Activated CD4-positive, alpha-beta T cell treated with anti-CD3 and anti-CD28 coated beads for 24 hours (primary cell): ENCODE measurements at places on chromosomes 12 and 14.

DNA sequence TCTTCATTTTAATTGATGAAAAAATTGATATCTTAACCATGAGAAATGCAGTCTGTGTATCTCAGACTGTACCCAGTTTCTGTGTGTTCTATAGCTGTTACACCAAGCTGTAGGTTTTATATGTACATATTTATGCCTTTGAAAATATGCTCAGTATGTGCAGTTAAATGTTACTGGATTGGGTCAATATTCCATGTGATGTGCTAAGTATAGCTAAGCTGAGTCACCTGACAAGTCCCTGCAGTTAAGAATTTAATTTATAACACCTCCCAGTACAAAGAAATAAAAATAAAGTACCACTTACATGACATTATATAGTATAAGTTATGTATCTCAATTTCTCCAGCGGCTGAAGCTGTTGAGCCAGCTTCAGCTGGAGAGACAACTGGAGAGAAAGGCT is 984.0 kb downstream of the GALC start:
- DNase-seq: no peak

- DNase-seq: no peak
These were observed 181.4 kb downstream of the GLT1D1 start for GRCh38 chr12:129034558-129035289.

- no peak for DNase-seq
These were observed 35.2 kb downstream of the SLC8B1 start for GRCh38 chr12:113299619-113300237.

GRCh38 chr12:133181238-133181959 is at the start of gene ZNF268:
ZNF268 (plus strand) TSS chr12:133181495; CDS start chr12:133181998, 503 bp downstream.
- peak; percentile 87 for DNase-seq

DNA sequence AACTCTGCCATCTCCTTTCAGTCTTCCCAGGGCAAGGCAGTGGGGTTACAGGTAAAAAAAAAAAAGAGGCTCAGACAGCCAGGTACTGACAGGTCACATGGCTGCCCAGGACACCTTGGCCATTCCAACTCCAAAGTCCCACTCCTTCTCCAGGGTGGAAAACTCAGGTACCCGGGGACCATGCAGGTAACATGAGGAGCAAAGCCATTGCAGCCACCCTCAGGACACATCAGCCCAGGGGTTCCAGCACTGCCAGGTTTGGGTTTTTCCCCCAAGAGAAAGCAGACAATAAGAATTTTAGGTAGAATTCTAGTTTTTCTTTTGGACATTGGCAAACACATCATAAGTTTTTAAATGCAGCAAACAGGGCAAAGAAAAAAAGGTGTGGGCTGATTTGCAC is 15.3 kb downstream of the FAM222A start:
- DNase-seq: no peak

- DNase-seq: no peak
These were observed 29.9 kb upstream of the SLC38A2 start for GRCh38 chr12:46402451-46402850.

GRCh38 chr14:30521899-30522736 is 36.8 kb upstream of the G2E3 start:
- DNase-seq: no peak

GRCh38 chr14:92719421-92719820 is 29.0 kb downstream of the LGMN start:
- DNase-seq: no peak

- no peak for DNase-seq
These were observed 12.7 kb upstream of the CCDC177 start for GRCh38 chr14:69587389-69587788.

GRCh38 chr14:104826189-104826860 is 25.4 kb downstream of the ZBTB42 start:
- peak; percentile 92 for DNase-seq

DNA sequence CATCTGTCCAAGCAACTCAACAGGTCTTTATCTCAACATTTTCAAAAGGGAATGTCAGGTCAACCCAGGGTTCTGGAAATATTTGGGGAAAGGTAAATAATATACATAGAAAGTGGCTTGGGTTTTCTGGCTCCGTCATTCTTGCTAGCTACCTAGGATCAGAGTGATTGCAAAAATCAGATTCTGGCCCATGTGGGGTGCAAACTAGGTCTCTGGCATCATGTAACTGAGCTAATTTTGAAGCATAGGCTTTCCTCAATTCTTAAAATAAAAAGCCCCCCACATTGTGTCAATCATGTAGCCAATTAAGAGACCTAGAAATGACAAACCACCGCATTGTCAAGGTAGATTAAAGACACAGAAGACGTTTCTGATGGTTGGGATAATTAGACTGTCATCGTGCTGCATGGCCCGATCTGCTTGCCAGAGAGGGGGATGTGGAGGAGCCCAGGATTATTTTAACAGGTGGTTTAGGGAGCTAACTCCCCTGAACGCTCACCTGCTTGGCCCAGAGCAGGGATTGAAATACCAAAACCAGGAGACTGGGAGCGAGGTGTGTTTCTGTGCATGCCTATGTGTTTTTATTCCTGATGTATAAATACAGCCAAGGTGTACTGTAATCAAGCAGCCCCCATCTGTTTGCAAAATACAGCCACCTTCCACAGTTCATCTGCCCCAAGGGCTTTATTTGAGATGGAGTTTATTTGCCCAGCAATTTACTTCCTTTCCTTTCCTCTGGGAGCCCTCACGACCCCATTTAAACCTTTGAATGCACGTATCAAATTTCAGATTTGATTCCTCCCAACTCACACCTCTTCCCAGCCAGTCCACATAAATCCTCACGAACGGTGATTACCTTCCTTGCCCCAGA is 189.5 kb downstream of the TTC8 start:
- no peak for DNase-seq

GRCh38 chr12:131114942-131115584 is 161.4 kb downstream of the ADGRD1 start:
- DNase-seq: no peak

DNA sequence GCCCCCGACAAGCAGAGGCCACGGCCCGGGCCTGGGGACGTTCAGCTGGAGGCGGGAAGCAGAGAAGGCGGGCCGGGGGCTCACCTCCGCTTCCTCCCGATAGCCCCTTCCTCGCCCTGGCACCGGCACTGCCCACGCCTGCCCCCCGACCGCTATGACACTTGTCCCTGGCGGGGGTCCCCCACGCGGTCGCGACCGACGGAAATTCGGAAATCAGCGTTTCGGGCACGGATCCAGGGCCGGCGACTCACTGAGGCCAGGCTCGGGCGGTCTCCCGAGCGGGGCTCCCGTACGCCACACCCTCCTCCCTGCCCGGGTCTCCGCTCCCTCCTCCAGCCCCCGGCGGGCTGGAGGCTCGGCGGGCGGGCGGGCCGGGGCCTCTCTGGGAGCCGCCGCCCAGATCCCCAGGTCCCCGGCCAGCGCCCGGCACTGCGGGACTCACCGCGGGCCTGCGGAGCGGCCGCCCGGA is 581 bp downstream of the PITPNM2 start:
- no peak for DNase-seq

DNA sequence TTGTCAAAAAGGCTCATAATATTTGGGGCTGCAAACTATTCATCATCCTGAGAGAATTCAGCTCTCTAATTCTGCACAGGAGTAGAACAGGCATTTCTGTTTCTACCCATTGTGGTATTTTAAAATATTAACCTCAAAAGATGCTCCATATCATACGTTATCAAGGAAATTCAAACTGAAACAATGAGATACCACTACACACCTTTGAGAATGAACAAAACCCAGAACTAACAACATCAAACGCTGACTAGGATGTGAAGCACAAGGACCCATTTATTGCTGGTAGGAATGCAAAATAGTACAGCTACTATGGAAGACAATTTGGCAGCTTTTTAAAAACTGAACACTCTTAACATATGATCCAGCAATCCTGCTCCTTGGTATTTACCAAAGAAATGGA is 171.8 kb downstream of the DUSP6 start:
- DNase-seq: no peak

- no peak for DNase-seq
These were observed 29.4 kb upstream of the LRP1-AS start for GRCh38 chr12:57176846-57177245.

DNA sequence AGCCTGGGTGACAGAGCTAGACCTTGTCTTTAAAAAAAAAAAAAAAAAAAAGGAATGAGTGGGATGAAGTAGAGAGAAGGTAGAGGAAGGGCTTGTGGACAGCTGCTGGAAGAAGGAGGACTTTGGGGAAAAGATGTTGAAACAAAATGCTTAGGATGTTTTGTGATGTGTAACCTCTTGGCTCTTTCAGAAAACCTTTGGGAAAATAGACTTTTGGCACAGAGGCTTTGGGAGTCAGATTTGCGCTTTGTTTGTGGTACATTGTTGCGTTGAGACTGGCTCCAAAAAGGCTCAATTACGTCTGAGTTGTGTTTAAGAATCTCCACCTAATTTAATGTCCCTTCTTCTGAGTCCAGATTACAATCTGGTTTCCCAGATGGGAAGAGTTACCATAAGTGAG is 32.9 kb upstream of the SPTLC2 start:
- DNase-seq: no peak

DNA sequence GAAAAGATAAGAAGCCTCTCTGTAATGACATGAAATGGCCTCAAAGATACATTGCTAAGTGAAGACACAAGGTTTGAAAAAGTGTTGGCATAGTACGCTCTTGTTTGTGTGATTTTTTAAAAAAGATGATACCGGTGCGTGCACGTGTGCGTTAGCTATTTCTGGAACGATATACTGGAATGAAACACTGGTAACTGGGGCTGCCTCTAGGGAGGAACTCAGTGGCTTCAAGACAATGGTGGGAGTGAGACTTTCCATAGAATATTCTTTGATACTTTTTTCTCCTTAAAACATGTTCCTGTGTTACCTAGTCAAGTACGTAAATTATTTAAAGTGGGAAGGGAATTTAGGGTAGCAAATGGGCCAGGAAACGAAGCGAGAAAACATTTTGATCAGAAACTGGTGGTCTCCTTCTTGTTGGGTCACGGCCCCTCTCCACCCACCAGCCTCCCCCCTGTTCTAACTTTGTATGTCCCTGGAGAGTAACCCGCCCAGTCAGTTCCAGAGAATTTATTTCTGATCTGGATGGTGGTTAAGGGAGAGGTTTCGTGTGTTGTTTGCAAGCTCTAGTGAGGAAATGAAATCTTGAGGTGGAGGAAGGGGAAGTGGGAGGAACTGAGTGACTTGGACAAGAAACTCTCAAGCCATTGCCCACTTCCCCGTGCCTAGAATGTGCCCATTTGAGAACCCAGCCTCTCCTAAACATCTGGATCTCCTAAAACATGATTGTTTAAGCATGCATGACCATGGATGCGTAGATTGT is 6.6 kb downstream of the FGF6 start:
- no peak for DNase-seq

GRCh38 chr14:71321574-71322315 is 414.5 kb downstream of the PCNX1 start:
- no peak for DNase-seq

GRCh38 chr14:94769391-94770250 is at the start of gene GSC:
GSC (minus strand) TSS chr14:94770113; CDS start chr14:94770015, 98 bp downstream.
- DNase-seq: no peak

- no peak for DNase-seq
These were observed 21.5 kb downstream of the JAG2 start for GRCh38 chr14:105146976-105147635.

DNA sequence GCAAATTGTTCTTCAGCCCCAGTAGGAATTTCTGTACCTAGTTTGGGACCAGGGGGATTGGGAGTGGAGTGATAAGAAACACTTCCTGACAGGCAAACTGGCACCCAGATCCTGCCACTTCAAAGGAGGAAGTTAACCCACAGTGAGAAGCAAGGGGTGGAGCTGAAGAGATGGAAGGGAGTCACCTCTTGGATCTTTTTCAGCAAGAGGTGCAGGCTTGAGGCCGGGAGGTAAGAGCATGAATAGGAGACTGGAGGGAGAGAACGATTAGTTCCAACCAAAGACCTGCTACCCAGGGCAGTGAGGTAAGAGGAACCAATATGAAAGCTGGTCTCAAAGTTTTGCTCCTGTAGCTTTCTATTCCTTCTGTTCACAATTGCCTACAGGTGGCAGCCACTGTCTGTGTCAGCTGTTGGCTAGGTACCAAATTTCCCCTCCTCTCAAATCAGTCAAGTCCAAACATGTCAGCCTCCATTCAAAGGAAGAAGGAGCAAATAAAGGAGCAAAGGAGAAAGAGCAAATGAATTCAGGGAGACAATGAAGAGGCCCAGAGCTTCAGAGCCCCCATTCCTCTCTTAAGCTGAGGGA is 14.9 kb upstream of the TAC3 start:
- DNase-seq: no peak

DNA sequence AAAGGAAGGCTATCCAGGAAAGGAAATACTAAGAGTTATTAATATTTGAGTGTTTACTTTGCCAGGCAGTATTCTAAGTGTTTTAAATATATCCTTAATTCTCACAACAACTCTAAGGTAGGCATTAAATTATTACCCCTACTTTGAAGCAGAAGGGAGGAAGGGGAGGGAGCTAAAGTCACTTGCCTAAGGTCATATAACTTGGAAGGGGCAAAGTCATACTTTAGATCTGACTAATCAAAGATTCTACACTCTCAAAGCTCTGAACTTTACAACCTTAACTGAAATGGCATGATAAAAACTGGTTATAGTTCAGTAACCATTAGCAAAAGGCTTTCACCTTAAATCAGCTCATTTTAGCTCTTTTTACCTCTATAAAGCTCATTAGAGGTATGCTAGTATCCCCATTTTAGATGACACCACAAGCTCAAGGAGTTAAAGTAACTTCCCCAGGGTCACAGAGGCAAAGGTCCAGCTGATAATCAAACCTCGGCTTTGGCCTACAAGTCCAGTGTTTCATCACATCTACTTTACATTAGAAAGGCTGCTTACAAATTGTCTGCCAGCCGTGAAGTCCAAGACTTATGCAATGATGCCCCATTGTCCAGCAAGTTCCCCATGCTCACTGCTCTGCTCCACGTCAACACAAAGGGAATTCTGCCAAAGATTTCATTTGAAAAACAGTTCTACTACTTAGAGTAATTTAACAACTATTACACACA is 223.9 kb downstream of the MED13L start:
- no peak for DNase-seq

- DNase-seq: no peak
These were observed 27.5 kb downstream of the RMST start for GRCh38 chr12:97490141-97490540.

DNA sequence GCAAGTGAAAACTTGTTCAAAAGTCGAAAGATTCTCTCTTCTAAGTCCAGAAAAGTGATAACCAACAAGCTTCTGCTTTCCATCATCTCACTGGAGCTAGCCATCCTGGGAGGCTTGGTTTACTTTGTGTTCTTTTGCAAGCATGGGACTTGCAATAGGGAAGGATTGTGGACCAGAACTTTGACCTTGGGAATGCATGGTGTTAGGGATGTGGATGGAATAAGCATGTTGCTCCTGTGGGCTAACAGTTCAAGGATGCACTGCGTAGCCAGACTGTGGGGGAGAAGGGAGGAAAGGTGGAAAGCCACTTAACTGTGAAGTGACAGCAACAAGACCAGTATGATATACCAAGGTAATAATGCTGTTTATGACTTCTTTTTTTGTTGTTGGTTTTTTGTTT is 28.6 kb downstream of the SOAT2 start:
- DNase-seq: no peak

GRCh38 chr12:29299633-29300032 is 81.3 kb downstream of the ERGIC2 start:
- no peak for DNase-seq
